GM13976 (cell line): ENCODE measurements at places on chromosomes 12 and 14.
A peak's percentile ranks its signal among the peaks of the same experiment; 100 is the strongest.

GRCh38 chr14:104755621-104756020 lies 2.7 kb downstream of the SIVA1 start:
- no peak for DNase-seq

- DNase-seq, result no peak
These were observed 297.7 kb upstream of the DDHD1 start for GRCh38 chr14:53450871-53451270.

GRCh38 chr12:31119803-31120211 lies 46.1 kb downstream of the DDX11 start:
- DNase-seq, result no peak

DNA sequence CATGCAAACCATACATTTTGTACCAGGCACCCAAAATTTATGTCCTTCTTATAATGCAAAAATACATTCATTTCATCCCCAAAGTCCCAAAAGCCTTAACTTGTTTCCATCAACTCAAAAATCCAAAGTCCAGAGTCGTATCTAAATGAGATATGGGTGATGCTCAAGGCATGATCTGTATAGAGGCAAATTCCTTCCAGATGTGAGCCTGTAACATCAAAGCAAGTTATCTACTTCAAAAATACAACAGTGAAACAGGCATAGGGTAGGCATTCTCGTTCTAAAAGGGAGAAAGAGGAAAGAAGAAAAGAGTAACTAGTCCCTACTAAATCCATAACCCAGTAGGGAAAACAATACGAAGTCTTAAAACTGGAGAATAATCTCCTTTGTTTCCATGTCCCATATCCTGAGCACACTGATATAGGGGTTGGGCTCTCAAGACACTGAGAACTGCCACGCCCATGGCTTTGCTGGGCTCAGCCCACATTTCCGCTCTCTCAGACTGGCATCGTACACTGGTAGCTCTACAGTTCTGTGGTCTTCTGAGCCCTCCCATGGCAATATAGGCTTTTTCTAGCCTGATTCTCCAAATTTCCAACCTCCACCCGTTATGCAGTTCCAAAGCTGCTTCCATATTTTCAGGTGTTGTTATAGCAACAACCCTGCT lies 232.8 kb downstream of the TMTC2 start:
- no peak for DNase-seq

- peak; percentile 76 for DNase-seq
These were observed 885.8 kb upstream of the TMEM132C start for GRCh38 chr12:127381043-127381668.

DNA sequence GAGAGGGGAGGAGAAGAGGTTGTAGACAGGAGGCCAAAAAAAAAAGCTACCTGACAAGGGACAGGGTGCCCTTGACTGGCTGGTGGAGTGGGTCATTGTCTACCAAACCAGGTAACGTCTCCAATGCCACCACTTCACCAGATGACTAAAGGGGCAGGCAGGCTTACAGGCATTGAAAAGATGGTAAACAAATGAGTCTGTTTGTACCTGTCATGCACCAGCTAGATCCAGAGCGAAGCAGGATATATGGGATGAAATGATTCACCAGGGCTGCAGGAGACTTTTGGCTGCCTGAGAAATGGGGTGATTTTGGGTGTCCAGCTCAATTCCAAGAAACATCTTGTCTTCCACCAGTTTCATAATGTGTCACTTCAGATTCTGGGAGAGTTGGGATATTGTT lies 4.0 kb downstream of the C12orf54 start:
- DNase-seq, result no peak

DNA sequence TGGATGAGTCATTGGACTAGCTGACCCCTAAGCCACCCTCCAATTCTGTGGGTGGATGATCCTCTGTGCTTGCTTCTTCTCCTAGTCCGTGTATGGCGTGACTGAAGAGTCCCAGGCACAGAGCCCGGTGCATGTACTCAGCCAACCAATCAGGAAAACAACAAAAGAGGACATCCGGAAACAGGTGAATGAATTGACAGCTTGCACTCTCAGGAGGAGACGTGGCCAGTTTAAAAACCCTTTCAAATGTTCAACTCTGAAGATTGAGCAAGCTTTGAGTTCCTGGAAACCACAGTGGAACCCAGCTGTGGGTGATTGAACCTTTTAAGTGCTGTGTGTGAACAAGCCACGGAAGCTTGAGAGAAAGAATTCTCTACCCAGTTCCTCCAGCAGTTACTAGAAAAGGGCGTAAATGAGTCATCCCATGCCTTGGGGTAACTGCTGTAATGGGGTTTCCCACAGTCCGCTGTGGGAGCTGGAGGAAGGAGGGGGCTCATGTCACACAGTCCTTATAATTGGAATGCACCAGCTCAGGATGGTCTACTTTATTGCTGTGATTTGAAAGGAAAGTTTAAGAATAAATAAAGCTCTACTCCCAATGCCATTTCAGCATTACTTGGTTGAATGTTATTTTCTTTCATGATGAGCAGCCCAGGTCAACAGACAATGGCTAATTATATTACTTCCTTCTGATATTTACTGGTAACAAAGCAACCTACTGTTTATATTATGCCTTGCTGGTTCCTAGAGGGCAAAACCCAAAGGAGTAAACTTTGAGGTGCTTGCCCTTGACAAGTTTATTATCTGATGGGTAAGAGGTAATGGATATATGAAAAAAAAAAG lies 417.0 kb downstream of the DPF3 start:
- peak; percentile 79 for DNase-seq
